ENCODE measurements at places on chromosomes 2 and 18.

- DNase-seq = no peak
Measured at GRCh38 chr2:108215794-108216211, 24.0 kb upstream of the SULT1C3 start.

GRCh38 chr2:98498703-98499440, 54.2 kb downstream of the INPP4A start:
- no peak for DNase-seq

- DNase-seq = no peak
Measured at GRCh38 chr2:47076586-47077441, 78.3 kb downstream of the STPG4 start.

- no peak for DNase-seq
Measured at GRCh38 chr2:217752714-217753459, 249.9 kb downstream of the TNS1 start.

GRCh38 chr2:134181219-134181618, 72.7 kb upstream of the MGAT5 start:
- peak; percentile 72 for DNase-seq

GRCh38 chr2:20571644-20572215, 79.2 kb downstream of the HS1BP3 start:
- DNase-seq = no peak

GRCh38 chr18:13626544-13626908, 99.8 kb downstream of the FAM210A start:
- DNase-seq = no peak

GRCh38 chr2:75570024-75570947, 9.5 kb upstream of the EVA1A start:
- no peak for DNase-seq

- no peak for DNase-seq
Measured at GRCh38 chr2:226420646-226421045, 379.0 kb downstream of the IRS1 start.

GRCh38 chr2:80454628-80455027, 150.1 kb upstream of the LRRTM1 start:
- DNase-seq = no peak

DNA sequence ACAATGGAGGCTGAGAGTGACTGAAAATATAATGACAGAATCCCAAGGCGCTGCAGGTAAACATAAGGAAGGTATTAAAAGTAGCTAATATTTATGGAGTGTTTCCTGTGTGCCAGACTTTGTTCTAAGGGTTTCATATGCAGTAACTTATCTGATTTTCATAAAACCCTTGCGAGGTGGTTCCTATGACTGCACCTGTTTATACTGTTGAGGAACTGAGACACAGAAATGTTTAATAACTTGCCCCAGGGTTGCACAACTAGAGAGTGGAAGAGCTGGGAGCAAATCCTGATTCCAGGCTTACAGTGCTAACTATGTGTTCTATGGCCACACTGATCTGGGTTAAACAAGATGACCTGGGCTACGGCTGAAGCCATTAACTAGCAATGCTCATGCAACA, 2.4 kb downstream of the SP110 start:
- no peak for DNase-seq

- no peak for DNase-seq
Measured at GRCh38 chr2:12534646-12535263, 182.0 kb upstream of the TRIB2 start.

DNA sequence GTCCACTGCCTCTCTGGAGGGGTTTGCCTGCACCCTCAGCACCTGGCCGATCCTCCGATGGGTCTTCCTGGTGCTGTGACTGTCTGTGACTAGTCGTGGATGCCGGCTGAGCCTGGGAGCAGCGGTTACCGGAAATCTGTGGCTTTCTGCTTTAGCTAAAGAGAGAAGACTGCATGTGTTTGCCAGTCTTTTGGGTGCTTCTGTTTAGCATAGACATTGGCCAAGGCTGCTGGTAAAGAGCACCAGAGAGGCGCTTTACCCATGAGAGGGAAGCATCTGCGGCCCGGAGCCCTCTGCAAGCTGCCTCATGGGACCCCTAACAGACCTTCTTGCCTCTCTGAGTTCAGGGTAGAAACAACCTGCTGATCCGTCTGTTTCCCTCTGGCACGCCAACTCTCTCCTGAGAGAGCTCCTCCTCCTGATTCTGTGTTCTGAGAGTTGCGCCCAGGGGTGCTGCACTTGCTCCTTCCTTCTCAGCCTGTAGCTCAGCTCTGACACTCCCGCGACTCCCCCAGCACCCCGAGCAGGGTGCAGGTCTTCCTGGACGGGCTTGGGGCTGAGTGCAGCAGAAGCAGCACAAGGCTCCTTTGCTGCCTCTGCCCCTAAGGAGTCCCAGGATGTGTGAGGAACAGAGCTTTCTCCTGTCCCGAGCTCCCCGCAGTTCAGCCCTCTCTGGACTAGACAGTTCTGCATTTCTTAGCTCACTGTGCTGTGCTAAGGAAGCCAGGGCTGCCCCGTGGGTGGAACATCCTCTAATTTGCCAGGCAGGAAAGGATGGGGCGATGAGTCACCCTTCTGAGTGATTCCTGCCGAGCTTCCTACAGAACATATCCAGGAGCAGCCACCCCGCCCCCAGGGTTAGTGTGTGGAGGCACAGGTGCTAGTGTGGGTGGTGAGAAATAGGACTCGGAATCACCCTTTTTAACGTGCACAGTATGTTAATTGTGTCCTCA, 203.2 kb downstream of the SH3RF3 start:
- DNase-seq = peak; percentile 41

DNA sequence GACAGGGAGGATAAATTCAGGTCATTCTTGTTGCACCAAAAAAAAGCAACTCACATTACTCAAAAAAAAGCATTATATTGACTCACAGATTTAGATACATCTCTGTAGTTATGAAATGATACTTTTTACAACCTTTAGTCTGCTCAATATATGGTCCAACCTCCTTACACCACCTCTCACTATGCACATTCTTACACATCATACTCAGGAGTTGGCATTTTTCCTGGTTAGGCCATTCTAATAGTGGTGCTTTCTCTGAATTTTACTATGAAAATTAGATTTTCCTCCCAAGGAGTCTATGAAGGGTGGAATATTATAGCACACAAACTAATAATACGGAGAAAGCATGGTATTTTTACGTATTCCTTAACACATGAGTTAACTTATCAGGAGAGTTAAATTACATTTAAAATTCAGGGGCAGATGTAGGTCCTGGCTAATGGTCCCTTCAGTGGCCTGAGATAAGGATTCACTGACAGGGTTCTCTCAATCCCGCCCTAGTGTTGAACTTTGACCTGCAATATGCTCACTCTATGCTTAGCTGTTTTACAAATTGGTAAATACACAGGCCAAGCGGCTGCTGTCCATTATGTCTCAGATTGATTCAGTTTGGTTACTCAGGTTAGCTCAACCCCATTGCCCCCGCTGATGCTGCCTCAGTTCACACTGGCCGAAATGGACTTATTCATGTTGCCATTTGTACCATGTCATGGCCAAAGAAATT, 153.6 kb downstream of the NCKAP5 start:
- no peak for DNase-seq

DNA sequence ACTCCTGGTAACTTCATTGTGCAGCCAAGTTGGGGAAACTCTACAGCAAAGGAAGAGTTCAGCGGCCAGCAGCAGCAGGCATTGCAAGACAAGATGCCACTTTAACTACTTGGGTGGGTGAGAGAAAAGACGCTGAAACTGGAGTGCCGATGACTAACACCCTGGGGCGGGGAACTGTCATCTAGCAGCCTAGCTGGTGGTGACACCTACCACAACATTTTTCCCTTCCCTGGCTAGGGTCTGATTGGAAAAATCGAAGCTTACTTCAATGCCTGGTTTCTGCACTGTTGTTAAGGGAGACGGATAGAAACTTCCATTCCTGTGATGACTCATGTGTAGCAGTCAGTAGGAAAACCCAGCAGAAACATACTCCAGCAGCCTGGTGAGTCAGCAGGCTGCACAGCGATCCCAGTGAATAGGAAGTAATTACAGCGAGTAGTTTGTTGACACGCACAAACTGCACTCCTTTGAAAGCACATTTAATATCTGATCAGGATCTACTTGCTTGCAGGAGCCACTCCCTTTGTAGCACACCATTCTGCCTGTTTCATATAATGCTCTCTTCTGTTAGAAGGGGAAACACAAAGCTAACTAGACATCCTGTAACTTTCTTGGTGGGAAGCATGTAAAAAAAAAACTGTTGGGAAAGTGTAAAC, 62.1 kb upstream of the MAPRE2 start:
- DNase-seq = peak; percentile 72

DNA sequence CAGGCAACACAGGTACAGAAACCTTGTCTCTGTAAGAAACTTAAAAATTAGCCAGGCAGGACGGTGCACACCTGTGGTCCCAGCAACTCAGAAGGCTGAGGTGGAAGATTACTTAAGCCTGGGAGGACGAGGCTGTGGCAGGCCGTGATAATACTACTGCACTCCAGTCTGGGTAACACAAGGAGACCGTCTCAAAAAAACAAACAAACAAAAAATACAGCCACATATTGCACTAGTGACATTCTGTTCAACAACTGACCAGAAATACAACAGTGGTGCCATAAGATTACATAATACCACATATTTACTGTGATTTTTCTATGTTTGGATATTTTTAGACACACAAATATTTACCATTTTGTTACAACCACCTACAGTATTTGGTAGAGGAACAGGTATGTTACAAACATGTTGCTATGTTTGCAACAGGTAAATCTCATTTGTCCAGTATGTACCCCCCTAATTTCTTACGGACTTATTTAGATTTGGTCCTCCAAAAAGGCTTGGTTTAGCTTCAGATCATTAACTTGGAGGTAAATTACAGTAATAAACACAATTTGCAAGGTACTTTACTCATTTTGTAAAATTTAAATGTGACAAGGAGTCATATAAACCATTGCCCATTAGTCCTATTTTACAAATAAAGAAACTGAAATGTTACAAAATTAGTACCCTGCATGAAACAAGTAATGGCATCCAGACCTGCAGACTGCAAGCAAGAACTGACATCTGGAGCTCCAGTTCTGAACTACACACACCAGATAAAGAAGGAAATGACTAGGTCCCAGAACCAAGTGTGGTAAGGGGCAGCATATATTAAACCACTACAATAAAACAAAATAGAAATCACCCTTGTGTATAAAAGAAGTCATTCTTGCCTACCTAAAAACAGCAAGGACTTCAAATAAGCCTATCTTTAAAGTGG, 36.8 kb downstream of the TRIP12 start:
- no peak for DNase-seq

- no peak for DNase-seq
Measured at GRCh38 chr2:218123986-218124385, 1.8 kb upstream of the CXCR2 start.

DNA sequence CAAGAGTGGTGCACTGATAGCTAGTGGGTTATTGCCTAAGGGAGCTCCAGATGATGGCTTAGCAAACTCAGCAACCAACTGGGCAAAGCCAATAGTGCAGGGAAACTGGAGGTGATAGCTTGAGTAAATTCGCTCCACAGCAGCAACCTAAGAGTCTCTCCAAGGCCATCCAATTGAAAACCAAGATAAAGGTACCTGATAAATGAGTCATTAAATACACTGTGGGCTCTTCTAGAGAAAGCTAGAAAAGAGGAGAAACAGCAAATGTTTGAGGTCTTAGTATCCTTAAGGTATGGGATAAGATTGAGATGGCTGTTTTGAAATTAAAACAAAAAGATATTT, 197.8 kb upstream of the ERBB4 start:
- no peak for DNase-seq

DNA sequence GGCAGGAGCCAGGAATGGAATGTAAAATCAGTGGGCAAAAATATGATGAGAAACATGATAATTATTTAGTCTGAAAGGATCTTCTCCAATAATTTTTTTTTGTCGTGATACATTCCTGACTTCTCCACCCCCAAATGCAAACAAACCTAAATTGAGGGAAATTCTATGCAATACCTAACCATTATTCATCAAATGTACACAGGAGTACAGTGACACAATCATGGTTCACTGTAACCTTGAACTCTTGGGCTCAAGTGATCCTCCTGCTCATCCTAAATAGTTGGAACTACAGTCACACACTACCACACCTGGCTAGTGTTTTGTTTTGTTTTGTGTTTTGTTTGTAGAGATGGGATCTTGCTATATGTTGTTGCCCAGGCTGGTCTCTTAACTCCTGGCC, 46.5 kb downstream of the RAB10 start:
- DNase-seq = no peak

- no peak for DNase-seq
Measured at GRCh38 chr2:130377491-130377890, 21.6 kb downstream of the PTPN18 start.

DNA sequence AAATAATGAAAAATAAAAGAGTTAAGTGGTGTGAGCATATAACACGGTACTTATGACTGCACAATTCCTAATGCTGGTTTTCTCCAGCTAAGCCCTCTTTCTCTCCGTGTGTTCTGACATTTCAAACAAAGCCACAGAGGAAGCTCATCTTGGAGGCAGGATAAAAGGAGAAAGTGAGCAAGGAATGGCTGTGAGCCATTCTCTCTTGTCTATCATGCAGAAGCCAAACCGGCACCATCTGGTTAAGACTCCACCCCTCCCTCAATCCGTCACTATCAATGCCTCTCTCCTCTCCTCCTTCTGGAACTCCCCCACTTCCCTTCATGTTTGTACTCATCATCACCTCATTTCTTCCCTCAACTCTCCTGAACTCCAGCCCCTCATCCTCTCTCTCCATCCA, 210.4 kb downstream of the TMEM163 start:
- no peak for DNase-seq

- peak; percentile 85 for DNase-seq
Measured at GRCh38 chr2:38581193-38582147, 21.3 kb downstream of the HNRNPLL start.

GRCh38 chr2:19733390-19733789, 168.4 kb downstream of the TTC32 start:
- no peak for DNase-seq

- no peak for DNase-seq
Measured at GRCh38 chr2:33375054-33375453, 101.4 kb upstream of the RASGRP3 start.

DNA sequence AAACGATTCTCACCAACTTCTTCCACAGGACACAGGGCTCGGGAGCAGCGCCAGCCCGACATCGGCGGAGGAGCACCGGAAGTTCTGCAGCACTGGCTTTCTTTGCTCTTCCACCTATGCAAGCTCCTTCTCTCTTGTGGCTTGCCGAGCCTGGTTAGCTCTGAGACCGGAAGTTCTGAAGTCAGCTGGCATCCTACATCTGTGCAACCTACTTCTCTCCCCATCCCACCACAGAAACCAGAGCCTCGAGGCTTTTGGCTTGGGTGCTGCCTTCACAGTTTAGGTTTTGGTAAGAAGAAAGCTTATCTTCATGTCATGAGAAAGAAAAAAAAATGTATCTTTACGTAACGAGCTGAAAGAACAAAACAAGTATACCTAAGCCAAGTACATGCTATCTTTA, 111.7 kb downstream of the ANKRD44 start:
- DNase-seq = peak; percentile 93

DNA sequence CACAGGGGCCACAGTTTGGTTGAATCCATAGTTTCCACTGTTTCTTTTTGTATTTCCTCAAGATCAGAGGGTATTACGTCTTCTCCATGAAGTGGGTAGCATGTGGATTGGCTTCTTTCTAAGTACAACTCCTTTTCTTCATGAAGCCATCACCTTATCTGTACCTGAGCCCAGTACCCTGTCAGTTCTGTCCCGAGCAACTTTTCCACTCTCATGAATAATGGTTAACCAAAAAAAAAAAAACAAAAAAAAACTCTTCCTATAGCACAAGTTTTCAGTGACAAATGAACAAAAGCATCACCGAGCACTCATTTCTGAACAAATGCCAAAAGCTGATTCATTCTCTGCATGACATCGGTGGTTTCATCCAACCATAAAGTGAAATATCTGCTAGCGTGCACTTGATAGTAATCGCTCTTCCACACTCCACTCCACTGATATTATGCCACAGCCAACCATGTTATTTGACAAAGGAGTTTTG, 53.0 kb upstream of the CCDC150 start:
- DNase-seq = no peak
